ENCODE measurements at places on chromosomes 3 and 15.

DNA sequence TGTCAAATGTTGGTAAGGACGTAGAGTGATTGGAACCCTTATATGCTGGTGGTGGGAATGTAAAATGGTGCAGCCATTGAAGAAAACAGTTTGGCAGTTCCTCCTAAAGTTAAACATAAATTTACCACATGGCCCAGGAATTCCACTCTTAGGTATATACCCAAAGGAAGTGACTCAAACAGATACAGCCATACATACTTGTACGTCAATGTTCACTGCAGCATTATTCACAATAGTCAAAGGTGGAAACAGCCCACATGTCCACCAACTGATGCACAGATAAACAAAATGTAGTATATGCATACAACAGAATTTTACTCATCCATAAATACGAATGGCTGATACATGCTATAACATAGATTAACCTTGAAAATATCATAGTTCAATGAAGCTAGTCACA lies 13.2 kb downstream of the CLASP2 start:
- no peak for ATAC-seq

- no peak for ATAC-seq
Measured at GRCh38 chr3:40278791-40279190, 30.7 kb upstream of the EIF1B start.

GRCh38 chr3:163957072-163957471 lies 1121.2 kb downstream of the SI start:
- ATAC-seq: no peak

DNA sequence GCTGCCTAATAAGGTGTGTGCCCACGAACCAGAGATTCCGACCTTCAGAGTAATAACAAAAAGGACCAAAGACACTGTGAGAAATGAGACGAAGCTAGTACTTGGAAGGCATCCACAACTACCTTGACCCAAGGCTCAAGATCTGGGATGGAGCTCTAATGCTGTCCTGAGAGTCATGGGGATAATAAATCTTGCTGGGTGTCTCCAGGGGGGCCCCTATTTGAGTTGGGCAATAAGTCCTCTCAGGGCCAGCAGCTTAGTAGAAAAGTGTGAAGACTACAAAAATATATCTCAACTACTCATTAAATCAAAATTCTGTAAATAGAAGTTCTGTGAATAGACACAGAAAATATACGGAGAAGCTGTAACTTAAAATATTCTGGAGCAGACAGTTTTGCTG lies 2.9 kb upstream of the NDN start:
- ATAC-seq: no peak

GRCh38 chr3:30129765-30130164 lies 476.6 kb upstream of the TGFBR2 start:
- ATAC-seq: no peak

DNA sequence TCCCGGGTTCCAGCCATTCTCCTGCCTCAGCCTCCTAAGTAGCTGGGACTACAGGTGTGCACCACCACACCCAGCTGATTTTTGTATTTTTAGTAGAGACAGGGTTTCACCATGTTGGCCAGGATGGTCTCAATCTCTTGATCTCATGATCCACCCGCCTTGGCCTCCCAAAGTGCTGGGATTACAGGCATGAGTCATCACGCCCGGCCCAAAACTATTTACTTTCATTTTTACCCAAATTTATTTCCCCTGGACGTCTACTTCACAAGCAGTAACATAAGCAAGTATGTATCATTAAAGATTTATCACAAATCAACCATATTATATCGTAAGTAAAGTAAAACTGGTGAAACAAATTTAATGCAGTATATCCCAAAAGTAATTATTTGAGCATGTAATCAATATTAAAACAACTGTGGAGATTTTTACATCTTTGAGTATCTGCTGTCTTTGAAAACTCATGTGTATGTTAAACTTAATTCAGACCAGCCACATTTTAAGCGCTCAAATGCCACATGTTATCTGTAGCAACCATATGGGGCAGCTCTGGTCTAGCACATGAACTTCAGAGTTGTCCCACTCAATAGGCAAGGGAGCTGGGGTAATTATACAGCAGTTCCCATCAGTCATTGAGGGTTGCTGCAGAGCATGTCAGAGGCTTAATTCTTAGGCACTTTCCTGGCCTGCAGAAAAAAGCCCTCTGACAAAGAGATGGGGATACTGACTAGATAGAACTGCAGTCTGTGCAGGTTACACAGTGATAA lies 185.7 kb upstream of the CTDSPL start:
- no peak for ATAC-seq

DNA sequence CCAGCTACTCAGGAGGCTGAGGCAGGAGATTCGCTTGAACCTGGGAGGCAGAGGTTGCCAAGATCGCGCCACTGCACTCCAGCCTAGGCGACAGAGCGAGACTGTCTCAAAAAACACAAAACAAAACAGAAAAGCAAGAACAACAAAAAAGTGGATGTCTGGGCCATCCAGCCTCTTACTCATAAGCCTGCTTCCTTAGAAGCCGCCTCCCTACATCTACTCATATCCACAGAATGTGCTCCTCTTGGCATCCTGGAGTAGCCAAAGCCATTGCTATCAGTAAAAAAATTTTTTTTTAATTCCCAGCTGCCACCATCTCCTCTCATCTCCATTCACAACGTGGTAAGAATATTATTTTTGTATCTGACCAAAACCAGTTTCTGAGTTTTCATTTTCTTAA lies 10.8 kb downstream of the ZSCAN2 start:
- no peak for ATAC-seq

DNA sequence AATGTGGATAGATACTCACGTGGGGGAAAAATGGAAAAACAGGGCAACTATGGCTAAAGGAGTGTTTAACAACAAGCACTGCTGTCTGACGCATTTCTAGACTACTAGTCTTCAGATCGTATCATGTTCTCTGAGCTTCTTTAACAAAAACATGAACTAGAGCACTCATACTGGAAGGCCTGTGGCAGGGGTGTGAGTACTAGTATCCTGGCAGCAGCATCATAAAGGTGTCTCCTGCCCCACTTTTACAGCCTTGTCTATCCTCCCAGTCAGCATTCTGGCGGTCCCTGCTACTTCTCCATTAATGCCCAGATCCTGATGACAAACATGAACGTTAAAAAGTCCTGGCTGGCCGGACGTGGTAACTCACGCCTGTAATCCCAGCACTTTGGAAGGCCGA lies 4.0 kb downstream of the FMN1 start:
- no peak for ATAC-seq

- no peak for ATAC-seq
Measured at GRCh38 chr15:57537488-57538264, 54.0 kb upstream of the MYZAP start.

DNA sequence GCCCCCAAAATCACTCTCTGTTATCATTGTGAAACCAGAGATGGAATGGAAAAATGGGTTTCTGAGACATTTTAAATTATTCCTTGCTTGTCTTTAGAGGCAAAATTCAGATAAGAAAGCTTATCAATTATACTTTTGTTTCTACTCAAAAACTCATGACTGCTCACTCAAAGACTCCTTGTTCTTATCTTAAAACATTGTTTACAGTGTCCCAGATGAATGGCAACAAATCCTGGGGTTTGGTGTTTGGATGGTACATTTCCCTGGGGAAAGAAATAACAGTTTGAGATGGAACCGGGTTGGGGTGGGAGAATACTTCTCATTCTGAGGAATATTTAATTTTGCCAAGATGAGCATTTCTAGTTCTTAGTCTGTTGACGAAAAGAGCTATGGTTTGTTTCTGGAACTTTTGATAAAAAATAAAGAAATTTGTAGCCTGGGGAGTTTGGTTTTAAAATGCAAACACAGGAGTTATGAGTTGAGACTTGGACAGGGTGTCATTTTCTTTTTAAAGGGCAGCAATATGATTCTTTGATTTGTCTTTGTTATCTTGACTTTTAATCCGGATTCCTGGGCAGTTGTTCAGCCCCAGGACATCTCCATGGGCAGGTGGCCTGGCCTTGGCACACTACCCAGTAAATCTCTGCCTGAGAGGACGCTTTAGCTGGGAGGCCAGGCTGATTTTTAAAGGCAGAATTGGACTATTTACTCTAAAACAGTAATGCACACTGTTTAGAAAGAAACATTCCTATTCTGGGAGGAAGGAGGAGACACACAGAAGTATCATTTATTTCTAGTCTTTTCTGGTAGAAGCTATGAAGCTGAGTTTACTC lies 32.4 kb downstream of the BTD start:
- ATAC-seq: no peak

- no peak for ATAC-seq
Measured at GRCh38 chr3:15260531-15260930, 54.5 kb downstream of the CAPN7 start.

GRCh38 chr3:12384451-12385233 lies 95.8 kb downstream of the PPARG start:
- ATAC-seq: no peak

- ATAC-seq: no peak
Measured at GRCh38 chr15:83515164-83515563, 68.0 kb downstream of the SH3GL3 start.

- ATAC-seq: no peak
Measured at GRCh38 chr15:68022061-68022460, 32.1 kb upstream of the PIAS1 start.

GRCh38 chr3:53162672-53163443 lies 1.8 kb downstream of the PRKCD start:
- ATAC-seq: peak; percentile 51

DNA sequence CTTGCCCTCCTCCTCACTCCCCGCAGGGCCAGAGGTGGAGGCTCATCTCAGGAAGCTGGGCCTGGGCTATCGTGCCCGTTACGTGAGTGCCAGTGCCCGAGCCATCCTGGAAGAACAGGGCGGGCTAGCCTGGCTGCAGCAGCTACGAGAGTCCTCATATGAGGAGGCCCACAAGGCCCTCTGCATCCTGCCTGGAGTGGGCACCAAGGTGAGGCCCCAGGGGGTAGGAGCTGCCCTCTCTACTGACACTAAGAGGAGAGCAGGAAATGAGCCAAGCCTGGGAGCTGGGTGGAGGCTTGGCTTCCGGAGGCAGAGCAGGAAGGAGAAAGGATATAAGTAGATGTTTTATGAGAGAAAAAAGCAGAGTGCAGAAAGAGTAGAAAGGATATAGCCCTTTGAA lies 4.9 kb downstream of the OGG1 start:
- ATAC-seq: no peak

DNA sequence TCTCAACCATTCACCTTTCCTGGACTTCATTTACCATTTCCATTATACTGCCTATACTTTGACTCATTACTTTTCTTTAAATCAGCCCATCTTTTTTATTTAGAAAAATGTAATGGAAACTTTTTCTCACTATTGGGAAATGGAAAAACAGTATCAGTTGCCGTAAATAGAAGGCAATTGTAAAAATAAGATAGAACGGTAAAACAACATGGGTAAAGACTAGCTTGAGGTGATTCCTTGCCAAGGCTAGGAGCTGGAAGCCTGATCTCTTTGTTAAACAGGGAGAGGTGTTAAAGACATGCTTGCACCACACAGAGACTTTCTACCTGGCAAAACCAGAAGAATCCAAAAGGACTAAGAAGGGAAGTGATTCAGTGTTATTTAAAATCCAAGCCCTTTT lies 5.9 kb downstream of the FGD5 start:
- no peak for ATAC-seq

- ATAC-seq: no peak
Measured at GRCh38 chr3:45736707-45737106, 47.5 kb downstream of the SACM1L start.

DNA sequence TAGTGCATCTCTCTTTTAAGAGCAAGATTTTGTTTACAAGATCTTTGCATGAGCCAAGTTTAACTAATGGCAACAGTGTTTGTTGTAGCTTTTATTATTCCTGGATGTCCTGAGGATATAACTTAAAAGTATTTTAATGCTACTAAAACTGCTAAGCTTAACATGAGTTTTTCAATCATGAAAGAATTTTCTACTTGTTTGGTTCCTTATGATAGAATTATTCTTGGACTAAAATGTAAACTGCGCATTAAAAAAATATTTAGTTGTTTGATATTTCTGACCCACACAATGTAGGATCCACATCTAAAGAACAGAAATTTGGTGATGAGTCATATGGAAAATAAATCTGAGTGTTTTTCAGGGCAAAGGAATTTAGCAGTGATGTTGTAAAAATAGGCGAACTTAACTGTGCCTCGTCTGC lies 70.8 kb downstream of the RAP2B start:
- no peak for ATAC-seq

DNA sequence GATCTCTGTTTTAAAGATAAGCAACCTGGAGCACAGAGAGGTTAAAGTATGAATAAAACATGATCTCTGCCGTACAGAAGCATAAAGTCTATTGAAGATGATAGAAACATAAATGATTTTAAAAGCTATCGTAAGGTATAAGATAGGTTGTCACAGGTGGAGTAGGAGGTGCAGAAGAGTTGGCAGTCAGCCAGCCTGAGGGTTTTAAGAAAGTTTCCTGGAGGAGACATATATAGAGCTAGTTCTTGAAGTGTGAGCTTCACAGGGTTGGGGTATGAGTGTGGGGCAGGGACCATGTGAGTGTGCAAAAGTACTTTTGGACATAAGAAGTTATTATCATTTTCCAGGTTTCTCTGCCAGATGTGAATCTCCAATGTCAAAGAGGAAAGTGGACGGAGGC lies 3.9 kb upstream of the FGF12 start:
- no peak for ATAC-seq

DNA sequence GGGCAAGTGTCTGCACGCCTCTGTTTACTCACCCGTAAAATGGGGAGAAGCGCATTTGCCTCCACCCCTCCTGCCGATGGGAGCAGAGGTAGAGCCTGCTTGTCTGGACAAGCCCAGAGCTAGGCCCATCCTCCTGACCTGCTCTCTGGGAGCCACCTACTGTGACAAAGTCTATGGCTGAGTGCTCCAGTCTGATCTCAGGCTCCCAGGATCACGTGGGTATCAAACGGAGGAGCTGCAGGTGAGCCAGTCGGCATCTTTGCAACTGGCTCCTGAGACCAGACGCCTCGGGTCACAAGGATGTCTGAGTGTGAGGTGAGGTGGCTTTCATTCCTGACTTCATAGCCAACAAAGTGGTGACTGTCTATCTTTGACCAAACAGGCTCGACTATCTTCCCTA lies 2.1 kb upstream of the ALDH1A3 start:
- ATAC-seq: no peak

GRCh38 chr15:99006904-99007495 lies 592 bp downstream of the PGPEP1L start:
- no peak for ATAC-seq

- ATAC-seq: peak; percentile 47
Measured at GRCh38 chr3:102129760-102130608, 280.7 kb downstream of the NFKBIZ start.

- ATAC-seq: no peak
Measured at GRCh38 chr3:54376142-54376807, 253.9 kb downstream of the CACNA2D3 start.

Measured in stimulated activated memory B cell treated with anti-CD40 and anti-IgM and Interleukin-4, amounts not matched to agents 10 μg/mL and 1 μg/mL and 100 μg/mL, for 72 hours (primary cell).